ENCODE measurements at places on chromosomes 7 and 10.

DNA sequence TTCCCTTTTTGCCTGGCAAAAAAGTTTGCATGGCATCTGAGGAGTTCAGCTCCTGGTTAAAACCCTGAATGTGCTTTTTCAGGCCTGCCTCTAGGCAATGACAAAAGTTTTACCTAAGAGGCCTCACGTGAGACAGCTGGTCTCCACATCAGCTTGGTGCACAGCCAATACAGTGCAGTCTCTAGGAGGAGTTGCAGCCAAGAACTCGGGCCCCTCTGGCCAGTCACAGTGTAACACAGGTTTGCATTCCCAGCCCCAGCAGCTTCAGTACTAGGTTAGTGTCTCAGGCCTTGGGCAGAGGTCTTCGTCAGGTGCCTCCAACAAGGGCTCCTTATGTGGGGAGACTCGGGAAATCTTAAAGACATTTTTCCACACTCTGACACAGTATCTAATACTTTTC is 771.7 kb downstream of the SORCS1 start:
- no peak for DNase-seq

DNA sequence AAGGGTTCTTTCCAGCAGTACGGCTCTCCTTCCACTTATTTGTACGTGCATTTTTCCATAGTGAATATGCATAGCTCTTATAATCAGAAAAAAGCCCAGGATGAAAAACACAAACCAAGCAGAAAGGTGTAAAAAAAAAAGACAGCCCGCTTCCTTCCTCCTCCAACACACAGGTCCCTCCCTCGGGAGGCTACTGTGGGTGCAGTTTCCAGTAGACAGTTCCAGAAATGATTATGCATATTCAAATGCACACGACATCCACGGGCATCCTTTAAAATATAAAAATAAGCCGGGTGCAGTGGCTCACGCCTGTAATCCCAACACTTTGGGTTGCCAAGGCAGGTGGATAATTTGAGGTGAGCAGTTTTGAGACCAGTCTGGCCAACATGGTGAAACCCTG is 59.9 kb downstream of the TNRC18 start:
- no peak for DNase-seq

- no peak for DNase-seq
Observed at GRCh38 chr10:110786172-110786571, 85.6 kb upstream of the PDCD4 start.

DNA sequence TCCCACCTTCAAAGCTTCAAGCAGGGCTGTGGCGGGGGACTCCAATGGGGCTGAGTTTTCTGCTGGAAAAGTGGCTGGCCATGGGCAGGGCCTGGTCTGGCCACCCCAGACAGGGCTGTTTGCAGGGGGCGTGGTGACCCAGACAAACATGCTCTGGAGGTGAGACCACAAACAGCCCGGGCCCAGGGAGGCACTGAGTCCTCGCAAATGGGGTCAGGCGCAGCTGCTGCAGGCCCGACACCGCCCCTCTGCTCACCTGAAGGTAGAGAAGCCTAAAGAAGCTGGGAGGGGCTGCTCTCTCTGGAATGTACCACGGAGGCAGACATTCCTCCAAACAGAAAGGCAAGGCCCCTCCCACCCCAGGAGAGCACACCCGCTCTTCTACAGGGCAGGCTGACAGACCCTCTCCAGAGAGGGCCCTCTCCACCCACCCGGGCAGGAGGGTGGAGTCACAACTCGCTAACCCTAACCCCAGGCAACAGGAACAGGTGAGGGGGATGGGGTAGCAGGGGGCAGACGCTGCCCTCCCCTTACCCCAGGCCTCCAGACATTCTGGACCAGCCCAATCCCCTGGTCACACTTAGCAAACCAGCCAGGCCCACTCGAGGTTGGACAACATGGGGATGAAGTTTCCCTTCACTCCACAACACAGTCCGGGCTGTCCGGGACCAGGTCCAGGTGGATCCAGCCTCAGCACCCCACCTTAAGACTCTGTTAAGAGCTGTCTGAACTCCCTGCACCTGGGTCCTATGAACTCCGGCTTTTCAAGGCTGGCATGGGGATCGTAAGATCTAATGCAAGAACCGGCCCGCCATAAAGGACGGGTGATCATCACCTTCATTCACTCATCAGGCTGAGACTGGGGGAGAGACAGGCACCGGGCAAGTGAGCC is 32.3 kb downstream of the OAT start:
- DNase-seq = no peak

DNA sequence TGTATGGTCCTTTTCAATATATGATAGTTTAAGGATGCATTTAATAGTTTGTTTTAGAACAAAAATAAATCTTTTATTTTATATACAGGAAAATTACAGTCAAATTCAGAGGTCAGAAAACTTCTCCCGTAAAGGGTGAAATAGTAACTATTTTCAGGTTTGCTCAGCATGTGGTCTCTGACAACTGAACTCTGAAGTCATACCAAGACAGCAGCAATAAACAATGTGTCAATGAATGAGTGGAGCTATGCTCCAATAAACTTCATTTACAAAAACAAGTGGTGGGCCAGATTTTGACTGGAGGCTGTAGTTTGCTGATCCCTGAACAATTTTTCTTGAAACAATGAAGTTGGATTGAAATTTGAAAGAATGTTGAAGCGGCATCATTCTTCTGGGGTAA is 123.6 kb downstream of the ZNF248 start:
- DNase-seq = no peak

DNA sequence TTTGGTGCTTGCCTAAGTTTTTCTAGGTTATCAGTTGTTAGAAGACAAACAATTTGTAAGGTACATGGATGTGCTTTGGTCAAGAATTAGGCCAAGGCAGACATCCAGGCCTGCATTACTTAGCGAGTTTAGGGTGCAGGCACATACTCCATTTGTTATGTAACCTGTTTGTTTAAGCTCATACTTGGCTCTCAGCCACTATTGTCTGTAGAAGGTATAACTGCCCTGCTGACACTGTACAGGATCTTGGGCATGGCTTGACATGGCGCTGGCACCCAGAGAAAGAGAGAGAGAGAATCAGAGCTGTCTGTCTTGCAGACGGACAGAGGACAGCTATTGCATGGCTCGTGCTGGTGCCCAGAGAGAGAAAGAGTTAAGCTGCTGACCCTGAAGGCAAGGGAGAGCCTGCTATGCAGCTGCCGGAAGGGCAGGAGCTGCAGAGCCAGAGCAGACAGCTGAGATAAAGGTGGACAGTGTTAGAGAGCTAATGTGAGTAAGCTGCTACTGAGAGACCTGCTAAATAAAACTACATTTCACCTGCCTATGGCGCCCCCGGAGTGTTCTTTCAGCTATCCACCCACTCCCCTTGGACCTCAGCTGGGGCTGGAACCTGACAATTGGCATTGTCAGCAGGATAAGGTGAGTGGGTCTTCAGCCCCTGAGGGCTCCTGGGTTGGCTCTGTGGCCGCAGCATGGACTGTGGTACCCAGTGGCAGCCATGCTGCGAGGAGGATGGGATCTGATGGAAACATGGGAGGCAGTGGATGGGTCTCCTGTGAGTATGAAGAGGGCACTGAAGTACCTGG is 120.9 kb upstream of the TMEM106B start:
- DNase-seq = no peak

DNA sequence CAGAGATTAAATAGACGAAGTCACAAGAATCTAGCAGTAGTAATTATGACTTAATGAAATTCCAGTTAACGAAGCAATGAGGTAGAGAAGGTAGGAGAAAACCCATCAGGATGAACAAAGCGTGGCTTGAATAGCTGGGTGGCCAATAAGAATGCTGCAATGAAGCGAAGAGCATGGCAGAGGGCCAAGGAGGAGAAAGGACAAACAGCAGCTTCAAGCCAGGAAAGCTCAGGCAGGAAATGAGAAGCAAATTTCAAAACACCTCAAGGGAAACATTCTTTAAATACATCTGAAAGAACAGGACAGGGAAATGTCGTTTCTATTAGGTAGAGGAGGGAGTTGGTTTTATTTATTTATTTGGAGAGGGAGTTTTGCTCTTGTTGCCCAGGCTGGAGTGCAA is 122.5 kb downstream of the KIAA1217 start:
- DNase-seq = peak; percentile 17

- DNase-seq = no peak
Observed at GRCh38 chr10:19638182-19638895, 177.9 kb upstream of the PLXDC2 start.

- no peak for DNase-seq
Observed at GRCh38 chr7:142873281-142873784, 12.2 kb downstream of the TRPV6 start.

DNA sequence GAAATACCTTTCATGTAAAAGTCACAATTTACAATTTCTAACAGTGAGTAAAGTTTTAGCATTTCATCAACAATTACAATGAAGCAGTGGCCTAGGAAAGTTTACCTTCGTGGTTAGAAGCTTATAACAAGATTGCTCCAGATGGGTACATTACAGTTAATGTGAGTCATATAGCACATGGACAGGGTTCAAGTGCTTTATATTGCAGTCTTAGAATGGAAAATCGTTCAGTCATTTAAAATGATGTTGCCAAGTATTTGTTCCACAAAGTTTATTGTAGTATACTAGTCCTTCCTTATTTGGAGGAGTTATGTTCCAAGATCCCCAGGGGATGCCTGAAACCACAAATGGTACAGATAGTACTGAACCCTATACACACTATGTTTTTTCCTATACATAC is 174.6 kb upstream of the TARP start:
- DNase-seq = no peak

- DNase-seq = no peak
Observed at GRCh38 chr10:91884536-91884935, 24.8 kb downstream of the FGFBP3 start.

DNA sequence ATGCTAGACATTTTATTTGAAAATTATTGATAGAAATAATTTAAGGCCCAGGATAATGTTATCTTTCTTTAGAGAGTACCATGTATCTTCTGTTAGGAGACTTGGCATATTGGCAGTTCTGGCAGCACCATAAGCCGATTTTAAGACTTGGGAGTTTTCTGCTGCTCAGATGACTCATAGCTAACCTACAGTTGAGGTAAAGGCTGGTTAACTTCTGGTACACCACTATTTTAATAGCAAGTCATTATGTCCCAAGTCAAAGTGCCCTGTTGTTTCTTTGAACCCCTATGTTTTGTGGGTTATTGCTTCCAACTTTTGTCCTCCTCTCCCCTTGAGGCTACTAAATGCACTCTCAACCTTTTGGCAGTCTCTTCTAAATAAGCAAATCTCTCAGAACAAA is 25.2 kb downstream of the ATRNL1 start:
- no peak for DNase-seq

DNA sequence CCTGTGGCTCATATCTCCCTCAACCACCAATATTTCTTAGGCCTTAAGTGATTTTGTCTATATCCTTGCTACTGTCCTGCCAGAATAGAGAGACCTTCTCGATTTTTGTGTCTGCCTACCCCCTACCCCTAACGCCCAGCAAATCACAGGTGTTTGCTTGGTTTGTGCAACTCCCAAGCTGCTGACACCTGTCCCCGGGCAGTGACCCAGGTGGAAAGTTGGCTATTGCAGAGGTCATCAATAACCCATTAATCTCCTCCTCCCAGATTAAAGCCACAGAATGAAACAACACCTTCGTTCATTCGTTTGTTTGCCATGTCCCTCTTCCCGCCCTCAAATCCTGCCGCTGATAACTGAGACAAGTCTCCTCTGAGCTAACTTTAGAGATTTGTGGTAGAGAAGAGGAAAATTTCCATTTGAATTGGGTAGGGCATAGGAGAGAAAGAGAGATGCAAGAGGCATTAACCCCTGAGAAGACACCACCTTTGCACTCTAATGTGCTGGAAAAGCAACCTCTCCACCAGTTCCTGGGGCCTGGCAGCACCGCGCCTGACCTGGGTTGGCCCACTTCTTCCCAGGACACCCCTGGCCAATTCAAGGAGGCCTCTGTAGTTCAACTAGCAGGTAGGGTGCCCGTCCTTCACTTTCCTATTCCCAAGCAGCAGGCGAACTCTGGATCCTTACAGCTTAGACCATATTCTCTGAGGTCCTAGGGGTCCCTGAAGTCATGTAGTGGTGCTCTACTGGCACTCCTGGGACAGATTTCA is 3.0 kb downstream of the NEUROG3 start:
- DNase-seq = no peak

Measured in NCI-H1048 (cell line).